ENCODE measurements at places on chromosomes 6 and 20.

GRCh38 chr6:154852687-154853086 is 119.5 kb downstream of the SCAF8 start:
- no peak for DNase-seq

DNA sequence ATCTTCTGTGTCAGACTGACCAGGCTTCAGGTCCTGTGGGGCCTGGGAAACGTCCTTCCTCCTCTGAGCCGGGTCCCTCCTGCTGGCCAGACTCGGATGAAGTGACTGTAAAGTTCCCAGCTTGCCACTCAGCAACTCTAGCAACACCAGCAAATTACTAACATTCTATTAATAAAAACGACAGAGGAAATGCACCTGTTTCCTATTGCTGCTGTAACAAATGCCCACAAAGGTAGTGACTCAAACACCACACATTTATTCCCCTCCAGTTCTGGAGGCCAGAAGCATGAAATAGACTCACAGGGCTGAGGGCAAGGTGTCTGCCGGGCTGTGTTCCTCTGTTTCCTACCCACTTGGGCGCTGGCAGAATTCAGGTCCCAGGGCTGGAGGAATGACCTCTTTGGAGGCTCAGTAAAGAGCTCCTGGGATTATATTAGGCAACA is 48.8 kb downstream of the CTCFL start:
- DNase-seq = no peak

DNA sequence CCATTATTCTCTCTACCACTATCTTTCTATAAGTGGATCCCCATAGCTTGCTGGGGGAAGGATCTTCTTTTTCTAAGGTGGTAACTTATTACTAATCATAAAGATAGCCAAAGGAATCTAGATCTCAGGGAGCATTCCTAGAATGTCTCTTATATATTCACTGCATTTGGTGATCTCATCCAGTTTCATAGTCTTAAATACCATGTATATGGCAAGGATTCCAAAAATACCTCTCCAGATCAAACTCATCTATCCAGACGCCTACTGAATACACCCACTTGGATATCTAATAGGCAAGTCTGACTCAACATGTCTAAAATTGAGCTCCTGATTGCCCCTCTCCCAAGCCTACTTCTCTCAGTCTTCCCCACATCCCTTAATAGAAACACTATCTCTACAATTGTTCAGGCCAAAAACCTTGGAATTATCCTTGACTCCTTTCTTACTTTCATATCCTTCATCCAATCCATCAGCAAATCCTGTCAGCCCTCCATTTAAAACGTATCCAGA is 264.4 kb downstream of the HACE1 start:
- no peak for DNase-seq

DNA sequence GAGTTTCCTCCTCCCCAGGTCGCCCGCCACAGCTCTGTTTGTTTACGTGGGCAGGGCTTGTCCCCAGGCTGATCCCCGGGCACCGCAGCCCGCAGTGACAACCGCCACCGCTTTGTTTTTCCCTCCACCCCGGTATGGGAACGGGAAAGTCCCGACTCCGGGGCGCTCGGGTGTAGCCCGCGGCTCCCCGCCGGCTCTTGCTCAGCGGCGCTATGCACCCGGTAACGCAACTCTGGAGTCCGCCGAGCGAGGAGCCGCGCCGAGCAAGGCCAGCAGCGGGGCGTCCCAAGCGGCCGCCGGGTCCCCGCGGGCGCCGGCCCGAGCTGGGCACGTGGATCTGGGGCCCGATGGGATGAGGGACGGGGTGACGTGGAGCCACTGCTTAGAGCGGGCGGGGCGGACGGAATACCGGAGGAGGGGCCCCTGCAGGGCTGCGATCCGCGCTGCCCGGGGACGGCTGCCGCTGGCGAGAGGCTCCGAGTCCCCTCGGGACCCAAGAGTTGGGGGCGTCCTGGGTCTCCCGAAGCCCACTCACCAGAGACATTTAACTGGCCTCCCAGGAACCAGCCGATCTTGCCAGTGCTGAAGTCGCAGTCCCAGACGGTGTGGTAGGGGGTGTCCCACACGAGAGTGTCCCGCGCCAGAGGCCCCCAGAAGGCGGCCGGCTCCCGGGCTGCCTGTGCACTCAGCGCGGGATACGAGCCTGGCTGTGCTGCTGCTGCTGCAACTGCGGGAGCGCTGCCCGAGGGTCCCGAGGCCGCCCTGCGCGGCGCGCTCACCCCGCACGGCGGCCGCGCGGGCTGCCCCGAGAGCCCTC is 497 bp downstream of the ACSS1 start:
- DNase-seq = peak; percentile 35

GRCh38 chr6:168695701-168696100 is 254.7 kb downstream of the SMOC2 start:
- no peak for DNase-seq

DNA sequence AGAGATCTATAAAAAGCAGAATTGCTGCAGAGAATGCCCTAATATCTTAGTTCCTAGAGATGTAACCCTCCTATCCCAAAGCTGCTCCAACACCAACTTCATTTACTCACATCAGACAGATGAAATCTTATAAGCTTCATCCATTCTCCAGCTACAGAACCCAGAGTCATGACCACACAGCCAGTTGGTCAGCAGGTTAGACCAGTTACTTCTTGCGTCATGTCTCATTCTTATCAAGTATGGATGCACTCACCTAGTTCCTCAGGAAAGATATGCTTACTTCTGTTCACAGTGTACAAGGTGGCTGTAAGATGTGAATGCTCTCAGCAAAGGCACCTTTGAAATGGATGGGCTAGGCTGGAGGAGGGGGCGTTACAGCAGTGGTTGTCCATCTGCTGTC is 47.9 kb upstream of the ISM1 start:
- DNase-seq = no peak

DNA sequence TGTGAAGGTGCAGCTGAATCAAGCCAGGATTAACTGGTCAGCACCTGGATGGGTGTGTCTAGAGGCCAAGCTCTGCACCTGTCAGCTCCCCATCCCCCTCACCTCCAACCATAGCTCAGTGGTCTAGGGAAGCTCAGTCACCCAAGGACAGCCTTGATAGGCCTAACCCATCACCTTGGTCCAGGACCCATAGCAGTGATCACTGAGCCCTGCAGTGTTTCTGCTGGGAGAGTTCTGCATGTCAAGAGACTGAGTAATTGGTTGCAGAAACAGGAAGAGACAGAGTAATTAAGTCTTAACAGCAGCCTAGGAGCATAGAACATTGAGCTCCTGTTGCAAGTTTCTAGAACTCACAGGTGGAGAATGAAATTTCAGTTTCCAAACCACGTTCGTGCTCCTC is 18.7 kb upstream of the RALGAPB start:
- DNase-seq = no peak

DNA sequence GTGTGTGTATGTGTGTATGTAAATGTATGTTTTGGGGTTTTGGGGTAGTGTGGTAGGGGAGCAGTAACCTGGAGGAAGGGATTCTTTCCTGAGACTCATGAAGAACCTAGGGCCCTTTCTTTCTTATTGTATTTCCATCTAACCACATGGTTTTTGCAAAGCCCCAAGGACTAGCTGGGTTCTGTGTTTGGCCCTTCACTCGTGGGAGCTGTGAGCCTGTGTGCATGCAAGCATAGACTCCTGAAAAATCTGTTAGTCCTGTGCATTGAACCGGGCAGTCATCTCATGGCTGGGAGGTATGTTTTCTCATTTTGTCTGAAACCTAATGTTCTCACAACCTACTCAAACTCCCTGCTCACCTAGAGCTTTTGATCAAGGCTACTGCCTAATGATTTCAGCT is 219.1 kb downstream of the PHACTR1 start:
- DNase-seq = no peak

GRCh38 chr20:17843246-17844132 is 125.1 kb downstream of the SNX5 start:
- DNase-seq = no peak

DNA sequence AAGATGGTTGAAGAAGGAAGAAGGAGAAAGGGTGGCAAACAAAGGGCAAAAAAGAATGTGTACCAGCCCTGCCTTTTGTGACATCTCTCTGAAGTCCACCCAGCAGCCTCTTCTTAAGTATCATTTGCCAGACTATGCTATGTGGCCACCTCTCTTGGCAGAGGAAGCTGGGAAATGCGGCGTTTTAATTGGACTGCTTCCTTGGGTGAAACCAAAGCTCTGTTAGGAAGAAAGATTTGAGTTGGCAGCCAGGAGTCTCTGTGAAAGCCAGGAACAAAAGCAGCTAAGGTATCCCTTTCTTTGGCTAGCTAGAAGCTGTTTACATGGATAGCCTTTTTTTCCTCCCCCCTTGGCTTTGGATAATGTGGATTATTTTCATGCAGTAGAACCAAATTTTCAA is 67.5 kb upstream of the GTSF1L start:
- DNase-seq = no peak

Measured in NCI-H460 (cell line).